ENCODE measurements at places on chromosomes 12 and 14.

- no peak for DNase-seq
Measured at GRCh38 chr12:51009056-51009440, 17.1 kb downstream of the SLC11A2 start.

DNA sequence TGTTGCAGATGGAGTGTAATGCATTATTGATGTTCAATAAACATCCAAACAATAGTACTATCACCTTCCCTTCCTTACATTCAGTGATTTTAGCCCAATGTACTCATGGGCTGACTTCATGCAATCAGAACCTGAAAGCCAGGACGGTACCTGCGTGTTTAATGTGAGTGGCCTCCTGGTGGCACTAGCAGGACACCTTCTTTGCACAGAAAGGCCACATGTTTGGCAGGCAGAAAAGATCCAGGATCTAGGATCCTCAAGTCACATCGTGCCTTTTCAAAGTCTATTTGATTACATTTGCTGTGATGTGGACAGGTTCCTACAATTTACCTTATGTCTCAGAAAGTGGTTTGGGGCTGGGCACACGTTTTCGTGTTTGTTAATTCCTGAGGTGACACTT, 82.9 kb downstream of the NEDD1 start:
- DNase-seq, result peak; percentile 7

DNA sequence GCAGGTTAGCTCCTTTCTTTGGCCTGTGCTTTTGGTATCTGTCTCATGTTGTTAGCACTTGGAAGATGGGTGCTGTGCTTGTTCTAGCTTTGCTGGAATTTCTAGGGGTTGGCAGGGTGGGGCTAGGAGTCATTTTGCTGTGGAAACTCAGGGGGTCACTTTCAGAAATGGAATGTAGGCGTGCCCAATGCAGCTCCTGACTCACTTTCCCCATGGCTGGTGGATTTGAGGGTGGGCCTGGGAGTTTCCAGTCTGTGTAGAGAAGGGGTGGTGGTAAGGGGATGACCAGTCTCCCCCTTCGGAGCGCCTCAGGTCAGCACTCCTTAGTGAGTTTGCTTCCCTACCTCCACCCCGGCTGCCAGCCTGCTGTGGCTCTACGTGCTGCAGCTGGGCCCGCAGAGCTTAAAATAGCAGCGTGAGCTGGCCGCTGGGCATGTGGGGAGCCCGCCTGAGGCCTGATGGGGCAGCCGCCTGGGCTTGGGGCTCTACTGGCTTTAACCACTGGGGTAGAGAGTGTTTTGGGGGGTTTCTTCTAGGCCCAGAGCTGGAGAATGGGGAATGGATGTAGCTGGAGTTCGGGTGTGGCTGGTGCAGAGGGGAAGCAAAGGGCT, 108.2 kb downstream of the TSPAN9 start:
- DNase-seq, result no peak

GRCh38 chr12:28512406-28512805, 322.1 kb downstream of the CCDC91 start:
- DNase-seq, result no peak
